ENCODE measurements at places on chromosomes 3 and 15.

DNA sequence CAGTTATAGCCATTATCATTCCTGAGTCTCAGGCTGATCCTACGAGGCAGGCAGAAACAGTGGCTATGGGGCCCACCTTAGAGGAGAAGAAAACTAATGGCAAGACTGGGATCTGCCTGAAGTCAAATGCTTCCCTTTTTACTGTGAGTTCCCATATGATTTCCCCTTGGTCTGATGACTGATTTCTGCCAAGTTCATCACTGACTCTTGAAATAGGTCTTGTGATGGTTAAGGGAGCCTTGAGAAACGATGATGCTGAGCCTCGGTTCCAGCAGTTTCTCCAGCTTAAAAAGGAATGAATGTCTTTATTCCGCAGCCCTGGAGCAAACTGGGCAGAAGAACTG is 29.4 kb upstream of the LDHAL6B start:
- no peak for DNase-seq

- no peak for DNase-seq
Observed at GRCh38 chr15:97903971-97904572, 56.4 kb upstream of the ARRDC4 start.

- DNase-seq = no peak
Observed at GRCh38 chr3:45955017-45955647, 11.9 kb downstream of the CXCR6 start.

DNA sequence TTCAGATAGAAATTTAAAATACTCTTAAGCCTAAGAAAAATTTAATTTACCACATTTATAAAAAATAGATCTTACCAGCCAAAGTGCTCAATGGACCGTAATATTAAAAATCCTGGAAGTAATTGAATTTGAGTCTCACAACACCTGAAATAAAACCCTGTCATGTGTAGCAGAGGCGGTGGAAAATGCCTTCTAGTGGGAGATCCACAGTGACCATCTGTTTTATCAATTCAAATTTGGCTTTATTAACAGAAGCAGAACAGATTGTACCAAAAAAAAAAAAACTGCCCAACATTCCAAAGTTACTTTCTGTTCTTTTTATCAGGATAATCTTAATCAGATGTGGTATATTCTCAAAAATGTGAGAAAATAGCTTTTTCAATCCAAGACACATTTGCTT is 71.7 kb downstream of the DMXL2 start:
- DNase-seq = no peak

DNA sequence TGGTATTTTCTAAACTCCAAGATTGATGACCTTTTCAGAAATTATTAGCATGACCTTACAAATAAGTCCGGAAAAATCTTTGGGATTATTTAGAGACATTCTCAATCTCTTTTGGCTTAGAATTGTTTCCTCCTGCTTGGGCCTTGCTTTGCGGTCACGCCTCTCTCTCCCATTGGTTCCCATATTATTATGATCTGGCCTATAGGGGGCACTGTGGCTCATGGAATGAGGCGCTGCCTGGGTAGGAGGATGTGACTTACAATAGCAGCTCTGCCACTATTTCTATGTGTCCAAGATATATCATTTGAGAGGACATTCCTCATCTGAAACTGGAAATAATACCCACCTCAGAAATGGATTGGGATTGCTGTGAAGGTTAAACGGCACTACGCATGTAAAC is 464.9 kb downstream of the MFSD1 start:
- DNase-seq = no peak

Data from stimulated activated CD4-positive, alpha-beta T cell treated with anti-CD3 and anti-CD28 coated beads, Interleukin-4, amount 100 ng/mL, for 24 hours (primary cell).